ENCODE measurements at places on chromosomes 4 and X.
A peak's percentile ranks its signal among the peaks of the same experiment; 100 is the strongest.

- no peak for DNase-seq
Observed at GRCh38 chr4:150582146-150582872, at the start of gene MAB21L2. TSS of gene MAB21L2 (plus strand) at chr4:150582151. CDS start at chr4:150583030, 879 bp downstream.

- DNase-seq, result no peak
Observed at GRCh38 chr4:99811117-99811516, 5.5 kb upstream of the DAPP1 start.

DNA sequence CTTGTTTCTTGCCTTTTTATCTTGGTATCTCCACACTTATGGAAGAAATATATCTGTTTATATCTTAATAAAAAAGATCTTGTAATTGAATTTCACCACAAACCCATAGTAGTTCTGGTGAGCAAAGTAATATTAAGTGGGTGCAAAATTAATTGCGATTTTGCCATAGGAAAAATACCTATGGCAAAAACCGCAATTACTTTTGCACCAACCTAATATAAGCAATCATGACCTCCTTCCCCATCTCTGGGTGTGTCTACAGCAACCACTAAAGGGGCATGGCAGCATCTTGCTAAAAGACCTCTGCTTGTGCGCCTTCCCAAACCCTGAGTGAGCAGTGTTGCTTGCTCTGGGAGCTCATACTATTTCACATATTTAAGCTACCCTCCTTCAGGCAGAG, 124.2 kb upstream of the GUCY1A1 start:
- no peak for DNase-seq

DNA sequence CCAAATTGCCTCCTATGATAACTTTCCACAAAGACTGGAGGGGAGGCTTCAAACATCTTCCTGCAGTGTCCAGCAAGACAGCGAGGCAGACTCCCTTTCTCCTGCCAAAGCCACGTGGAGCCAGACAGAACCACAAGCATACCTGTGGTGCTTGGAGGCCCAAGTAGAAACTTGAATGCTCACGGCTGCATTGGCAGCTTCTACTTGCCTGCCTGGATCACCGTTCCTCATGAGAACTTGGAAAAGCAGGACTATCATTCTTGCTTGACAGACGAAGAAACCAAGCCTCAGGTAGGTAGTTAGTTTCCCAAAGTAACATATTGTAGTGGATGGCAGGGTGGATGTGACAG, 216.3 kb upstream of the SFRP2 start:
- no peak for DNase-seq

DNA sequence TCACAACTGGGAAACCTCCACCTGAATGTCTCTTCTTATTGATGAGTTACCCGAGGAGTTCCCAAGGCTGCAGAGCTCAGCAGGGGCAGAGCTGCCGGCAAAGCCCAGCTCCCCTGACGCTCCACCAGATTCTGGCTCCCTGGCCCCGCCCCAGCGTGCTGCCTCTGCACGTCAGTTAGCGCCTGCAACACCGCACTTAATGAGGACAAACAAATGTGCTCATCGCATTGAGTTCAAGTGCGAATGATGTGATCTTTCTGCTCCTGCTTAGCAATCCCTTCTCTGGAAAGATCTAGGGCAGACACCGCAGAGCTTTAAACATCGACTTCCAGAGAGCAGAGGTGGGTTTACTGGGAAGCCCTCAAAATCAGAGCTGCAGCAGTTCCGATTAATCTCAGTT, 55.5 kb upstream of the FBXW7 start:
- peak; percentile 61 for DNase-seq

- no peak for DNase-seq
Observed at GRCh38 chrX:38515291-38515690, 46.1 kb upstream of the TSPAN7 start.

GRCh38 chr4:156495091-156495490, 476.5 kb downstream of the PDGFC start:
- DNase-seq, result no peak

DNA sequence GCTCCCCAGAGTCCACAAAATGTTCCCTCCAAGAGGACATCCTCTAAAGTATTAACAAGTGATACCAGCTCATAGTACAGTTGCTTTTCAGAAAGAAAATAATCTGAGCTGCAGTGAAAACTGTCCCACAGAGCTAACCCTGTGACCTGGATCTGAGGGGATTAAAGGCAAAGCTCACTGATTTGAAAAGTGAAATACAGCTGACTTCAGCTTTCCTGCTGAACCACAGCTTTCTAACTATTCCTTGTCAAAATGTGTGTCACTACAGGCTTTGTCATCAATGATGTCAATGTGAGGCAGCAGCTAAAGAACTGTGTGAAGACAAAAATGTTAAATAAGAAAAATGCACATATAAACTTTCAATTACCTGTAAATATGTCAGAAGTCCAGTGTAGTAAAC, 36.9 kb downstream of the DCHS2 start:
- no peak for DNase-seq

DNA sequence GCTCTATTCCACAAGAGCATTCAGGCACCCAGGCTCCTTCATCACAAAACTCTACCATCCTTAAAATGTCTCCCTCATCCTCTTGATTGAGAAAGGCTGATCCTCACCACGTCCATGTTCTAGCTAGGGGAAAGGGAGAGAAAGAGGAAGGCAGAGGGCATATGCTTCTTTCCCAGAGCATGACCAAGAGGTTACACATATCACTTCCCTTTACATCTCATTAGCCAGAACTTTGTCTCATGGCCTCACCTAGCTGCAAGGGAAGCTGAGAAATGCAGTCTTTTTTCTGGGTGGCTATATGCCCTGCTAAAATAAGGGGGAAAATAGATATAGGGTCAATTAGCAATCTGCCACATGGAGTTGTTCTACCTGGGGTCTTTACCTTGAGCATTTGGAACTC, 42.7 kb downstream of the LONRF3 start:
- no peak for DNase-seq

DNA sequence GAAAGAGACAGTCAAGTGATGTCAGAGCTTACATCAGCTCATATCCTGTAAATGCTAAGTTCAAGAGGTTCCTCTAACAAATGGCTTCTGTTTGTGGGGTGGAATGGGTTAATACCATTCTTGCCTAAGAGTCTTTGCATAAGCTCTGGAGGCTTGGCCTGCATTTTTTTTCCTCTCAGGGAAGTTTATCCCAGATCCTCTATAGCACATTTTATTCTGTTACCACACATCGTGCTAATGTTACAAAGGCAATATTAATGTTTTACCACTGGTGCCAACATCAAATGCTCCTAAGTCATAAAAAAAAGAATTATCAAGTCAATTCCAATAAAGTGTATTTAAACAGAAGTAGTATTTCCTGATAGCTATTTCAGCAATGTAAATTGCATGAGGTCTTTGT, 2.9 kb upstream of the ADH6 start:
- no peak for DNase-seq

- DNase-seq, result no peak
Observed at GRCh38 chrX:21781976-21782375, 24.1 kb upstream of the SMPX start.

DNA sequence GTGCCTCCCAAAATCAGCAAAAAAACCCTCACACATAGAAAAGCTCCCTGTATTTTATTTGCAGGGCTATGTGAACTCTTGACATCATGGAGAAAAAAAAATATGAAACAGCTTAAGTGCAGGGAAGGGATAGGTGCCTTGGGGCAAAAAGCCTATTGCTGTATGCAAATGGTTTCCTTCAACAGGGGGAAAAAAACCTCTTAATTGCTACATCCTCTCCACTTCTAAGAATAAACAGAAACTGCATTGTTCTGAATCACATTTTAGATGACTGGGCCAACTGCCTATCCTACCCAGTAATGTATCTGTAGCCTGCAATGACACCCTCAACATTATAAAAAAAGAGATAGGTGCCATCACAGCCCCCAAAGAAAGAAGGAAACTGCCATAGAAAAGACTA, 229.4 kb upstream of the GALNTL6 start:
- DNase-seq, result no peak

DNA sequence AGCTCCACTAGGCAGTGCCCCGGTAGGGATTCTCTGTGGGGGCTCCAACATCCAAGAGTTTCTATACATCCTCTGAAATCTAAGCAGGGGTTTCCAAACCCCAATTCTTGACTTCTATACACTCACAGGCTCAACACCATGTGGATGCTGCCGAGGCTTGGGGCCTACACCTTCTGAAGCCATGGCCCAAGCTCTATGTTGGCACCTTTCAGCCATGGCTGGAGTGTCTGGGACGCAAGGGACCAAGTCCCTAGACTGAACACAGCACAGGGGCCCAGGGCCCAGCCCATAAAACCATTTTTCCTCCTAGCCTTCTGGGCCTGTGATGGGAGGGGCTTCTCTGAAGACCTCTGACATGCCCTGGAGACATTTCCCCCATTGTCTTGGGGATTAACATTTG, 511.8 kb downstream of the TRAM1L1 start:
- DNase-seq, result no peak

DNA sequence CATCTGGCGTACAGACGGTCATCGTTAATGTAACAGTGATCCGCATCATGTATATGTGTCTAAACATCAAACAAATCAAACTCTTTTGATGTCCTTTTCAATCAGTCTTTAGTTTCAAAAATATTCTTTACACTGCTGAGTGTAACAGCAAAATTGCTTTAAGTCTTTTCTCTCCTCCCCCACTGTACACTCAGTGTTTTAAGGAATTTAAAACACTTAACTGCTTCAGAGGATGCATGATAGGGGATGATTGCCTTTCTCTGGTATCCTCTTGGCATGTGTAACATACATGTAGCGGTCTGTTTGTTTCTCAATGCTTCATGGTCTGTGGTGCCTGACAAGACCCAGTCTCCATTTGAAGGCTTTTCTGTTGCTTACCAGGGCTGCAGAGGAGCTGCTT, 41.6 kb downstream of the LIMCH1 start:
- DNase-seq, result no peak

GRCh38 chr4:56040842-56041241, 92.1 kb downstream of the CEP135 start:
- DNase-seq, result no peak

DNA sequence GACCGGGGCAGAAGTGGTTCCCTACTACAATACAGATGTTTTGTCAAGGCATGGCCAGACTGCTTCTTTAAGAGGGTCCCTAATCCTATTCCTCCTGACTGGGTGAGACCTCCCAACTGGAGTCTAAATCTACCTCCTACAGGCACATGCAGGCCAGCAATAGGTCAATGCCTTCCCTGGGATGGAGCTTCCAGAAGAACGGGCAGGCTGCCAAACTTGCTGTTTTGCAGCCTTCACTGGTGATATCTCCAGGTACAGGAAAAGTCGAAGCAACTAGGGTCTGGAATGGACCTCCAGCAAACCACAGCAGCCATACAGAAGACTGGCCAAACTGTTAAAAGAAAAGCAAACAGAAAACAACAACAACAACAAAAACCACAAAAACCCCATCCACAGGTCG, 678.4 kb upstream of the DIAPH2 start:
- DNase-seq, result no peak

- no peak for DNase-seq
Observed at GRCh38 chr4:58368221-58368620, 1258.0 kb upstream of the IGFBP7 start.
